Suppressor macrophage treated with lipopolysaccharide for 1 hour (primary cell): ENCODE measurements at places on chromosomes 6 and 20.

- no peak for DNase-seq
These were observed 300.1 kb downstream of the PHF3 start for GRCh38 chr6:63935732-63936131.

DNA sequence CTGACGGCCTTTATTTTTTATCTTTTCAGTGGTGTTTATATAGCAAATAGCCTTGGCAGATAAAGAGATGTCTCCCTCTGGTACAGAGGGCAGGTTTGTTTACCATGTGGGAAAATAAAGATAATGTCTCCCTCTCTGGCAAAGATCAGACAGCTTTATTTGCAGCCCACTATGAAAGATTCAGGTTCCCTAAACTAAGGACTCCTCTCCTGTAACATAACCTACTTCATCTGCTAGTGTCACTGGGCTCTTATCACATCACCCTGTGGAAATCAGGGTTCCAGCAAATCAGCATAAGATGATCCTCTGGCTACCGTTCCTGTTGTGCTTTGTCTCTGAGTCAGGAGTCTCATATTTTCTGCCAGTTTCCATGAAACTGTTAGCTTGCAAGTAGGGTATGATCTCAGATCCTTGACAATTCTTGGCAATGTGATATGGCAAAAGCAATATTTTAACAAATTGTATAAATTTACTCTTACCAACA lies 3.1 kb downstream of the FBXL4 start:
- no peak for DNase-seq

DNA sequence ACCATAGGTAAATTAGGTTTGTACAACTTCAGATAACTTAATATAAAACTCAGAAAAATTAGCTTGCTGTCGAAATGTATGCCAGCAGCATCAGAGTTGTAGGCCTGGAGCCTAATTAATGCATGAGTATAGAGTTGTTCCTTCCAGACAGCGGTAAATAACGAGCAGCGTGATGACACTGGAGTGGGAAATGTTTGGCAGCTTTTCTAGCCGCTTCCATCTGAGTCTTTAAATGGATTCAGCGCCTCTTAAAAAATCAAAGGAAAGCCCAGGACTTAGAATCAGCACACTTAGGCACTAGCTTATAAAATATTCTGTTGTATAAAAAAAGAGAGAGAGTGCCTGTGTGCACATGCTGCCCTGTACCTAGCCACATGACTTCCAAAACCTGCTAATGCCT lies 43.7 kb upstream of the SYNJ2 start:
- no peak for DNase-seq

GRCh38 chr20:24984961-24985640 lies 7.5 kb downstream of the APMAP start:
- DNase-seq, result peak; percentile 48

GRCh38 chr20:63090052-63090451 lies 83.3 kb upstream of the BHLHE23 start:
- no peak for DNase-seq
